Fibroblast of skin of right quadriceps (primary cell): ENCODE measurements at places on chromosomes 16 and 17.

DNA sequence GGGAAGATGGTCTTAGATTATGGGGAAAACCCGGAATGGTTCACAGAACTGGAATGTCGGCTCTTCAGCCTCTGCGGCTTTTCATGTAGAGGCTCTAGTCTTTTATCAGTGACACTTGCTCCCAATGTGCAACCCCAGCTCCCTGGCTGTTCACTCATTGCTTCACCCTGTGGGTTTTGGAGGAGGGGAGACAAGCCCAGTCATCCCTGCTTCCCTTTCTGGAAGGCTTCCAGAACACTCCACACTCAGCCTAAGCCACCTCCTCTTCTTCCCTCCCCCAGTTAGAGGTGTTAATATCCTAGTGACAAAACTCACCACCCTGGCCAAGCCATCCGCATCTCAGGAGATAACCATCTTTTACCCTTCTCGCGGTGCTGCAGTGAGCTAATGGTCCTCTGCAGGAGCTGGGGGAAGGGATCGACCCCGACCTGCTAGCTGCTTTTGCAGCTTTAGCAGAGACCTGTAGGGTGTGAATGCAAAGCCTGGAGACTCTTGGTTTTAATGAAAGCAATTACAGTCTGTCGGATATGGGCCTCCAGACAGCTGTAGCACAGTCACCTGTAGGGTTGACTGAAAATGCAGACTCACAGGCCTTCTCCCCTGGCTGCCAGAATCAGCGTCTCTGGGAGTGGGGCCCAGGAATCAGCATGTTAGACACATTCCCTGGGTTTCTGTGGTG, 24.3 kb upstream of the LASP1NB start:
- DNase-seq, result peak; percentile 99

- no peak for DNase-seq
These were observed 116.3 kb upstream of the MAF start for GRCh38 chr16:79716645-79717332.

- DNase-seq, result no peak
These were observed 4.5 kb downstream of the CBX8 start for GRCh38 chr17:79792341-79792871.

GRCh38 chr17:70355185-70355584, 185.9 kb downstream of the KCNJ2 start:
- DNase-seq, result no peak

DNA sequence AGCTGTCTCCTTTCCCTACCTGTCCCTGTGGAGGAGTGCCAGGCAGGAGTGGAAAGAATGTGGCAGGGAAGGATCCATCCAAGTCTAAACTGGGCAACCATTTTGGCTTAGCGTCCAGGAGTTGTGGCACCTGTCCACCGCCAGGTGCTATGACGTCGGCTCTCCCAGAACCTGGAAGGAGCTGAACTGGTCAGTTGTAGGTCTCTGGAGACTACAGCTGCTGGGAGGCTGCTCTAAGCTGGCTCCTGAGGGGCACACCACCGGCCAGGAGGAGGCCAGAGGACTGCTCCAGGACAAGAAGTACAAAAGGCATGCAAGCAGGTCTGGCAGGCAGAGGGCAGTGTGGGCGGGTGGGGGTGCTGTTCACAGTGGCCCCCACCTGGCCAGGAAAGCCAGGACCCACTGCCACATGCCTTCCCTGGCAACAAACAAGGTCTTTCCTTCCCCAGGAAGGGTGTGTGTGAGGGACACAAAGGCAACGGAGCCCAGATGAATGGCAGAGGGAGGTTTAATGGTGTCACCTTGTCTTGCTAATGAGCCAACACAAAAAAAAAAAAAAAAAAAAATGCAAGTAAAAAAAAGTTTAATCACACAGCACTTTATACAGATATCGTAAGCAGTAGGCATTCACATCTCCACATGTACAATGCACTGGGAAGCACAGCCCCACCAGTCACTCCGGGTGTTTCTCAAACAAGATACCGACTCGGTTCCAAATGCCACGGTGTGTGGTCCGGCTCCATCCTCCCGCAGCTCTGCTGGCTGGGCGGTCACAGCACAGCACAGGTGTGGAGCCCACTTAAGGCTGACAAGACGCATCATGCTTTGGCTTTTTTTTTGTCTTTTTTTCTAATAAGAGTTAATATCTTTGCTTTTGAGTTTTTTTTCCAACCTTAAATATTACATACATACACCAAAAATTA, 4.8 kb downstream of the SPHK1 start:
- DNase-seq, result no peak

- DNase-seq, result no peak
These were observed 8.7 kb downstream of the MMP15 start for GRCh38 chr16:58034128-58034685.

DNA sequence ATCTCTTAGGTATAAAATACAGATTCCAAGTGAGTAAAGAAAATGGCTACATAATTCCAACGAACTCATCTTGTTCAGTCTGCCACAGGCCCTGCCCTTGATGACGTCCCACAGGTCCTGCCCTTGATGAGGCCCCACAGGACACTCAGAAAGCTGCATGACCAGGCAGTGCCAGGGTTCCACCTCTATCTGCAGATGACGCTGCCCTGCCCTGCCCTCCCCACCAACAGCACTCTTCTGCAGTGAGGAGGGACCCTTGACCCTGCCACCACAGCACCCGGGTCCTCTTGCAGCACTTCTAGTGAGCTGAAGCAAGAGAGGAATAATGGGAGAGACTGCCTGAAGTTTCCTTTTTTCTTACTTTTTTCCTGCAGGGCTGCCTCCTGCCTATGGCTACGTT, 118.4 kb downstream of the VPS53 start:
- no peak for DNase-seq

DNA sequence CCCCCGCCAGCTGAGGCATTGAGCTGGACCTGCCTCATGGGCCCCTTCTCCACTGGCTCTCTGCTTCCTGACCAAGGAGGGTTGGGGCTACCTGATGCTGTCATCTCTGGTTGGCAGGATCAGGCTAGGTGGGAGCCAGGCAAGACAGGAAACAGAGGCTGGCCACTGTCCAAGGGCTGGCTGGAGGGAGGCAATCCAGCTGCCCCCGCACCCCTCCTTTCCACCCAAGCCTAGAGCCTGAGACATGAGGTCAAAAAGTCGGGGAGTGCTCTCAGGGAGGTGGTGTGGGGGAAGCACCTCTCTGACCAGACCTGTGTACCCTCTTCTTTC, 14.5 kb downstream of the NGFR start:
- no peak for DNase-seq

DNA sequence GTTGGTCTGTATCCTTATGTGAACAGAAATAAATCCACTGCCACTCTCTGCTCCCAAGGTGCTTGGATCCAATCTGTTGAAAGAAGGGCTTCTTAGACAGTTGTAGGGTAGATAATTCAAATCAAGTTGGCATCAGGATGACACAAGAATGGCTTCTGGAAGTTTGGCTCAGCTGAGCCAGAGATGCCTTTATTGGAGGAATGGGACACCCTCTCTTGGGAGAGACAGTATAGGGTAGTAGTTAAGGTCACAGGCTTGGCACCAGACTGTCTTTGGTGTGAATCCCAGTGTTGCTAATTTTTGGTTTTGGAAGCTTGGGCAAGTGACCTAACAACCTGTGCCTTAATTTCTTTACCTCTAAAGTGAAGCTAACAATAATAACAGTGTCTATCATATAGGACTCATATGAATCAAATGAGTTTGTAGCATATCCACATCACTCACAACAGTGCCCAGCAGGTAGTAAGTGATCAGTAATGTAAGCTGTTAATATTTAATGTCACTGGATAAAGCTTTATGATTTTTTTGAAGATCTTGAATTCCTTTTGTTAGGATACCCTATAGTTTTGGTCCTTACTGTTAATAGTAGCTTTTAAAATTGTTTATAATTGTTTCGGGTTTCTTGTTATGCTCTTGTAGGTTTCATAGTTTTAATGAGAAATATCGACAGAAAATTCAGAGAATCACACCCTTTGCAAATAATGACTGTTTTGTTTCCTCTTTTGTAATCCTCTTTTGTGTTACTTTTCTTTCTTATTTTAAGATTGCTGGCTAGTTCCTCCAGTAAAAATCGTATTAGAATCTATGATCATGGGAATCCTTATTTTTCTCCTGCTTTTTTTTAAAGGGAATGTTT, 19.1 kb downstream of the ZNRF1 start:
- DNase-seq, result no peak

DNA sequence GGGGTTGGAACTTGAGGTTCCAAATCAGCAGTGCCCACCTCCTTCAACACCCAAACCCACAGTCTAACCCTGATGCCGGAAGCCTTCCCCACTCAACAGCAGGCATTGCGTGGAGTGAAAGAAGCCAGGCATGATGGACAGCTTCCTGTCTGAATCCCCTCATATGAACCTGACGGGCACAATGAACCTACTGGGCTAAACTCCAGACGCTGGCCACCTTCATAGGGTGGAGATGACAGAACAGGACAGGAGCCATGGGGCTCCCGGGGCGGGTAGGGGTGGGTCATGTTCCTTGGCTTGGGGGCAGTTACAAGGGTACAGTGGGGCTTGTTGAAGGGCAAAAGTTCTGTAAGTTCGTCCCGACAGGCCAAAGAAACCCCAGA, 460 bp upstream of the HSBP1 start:
- no peak for DNase-seq

DNA sequence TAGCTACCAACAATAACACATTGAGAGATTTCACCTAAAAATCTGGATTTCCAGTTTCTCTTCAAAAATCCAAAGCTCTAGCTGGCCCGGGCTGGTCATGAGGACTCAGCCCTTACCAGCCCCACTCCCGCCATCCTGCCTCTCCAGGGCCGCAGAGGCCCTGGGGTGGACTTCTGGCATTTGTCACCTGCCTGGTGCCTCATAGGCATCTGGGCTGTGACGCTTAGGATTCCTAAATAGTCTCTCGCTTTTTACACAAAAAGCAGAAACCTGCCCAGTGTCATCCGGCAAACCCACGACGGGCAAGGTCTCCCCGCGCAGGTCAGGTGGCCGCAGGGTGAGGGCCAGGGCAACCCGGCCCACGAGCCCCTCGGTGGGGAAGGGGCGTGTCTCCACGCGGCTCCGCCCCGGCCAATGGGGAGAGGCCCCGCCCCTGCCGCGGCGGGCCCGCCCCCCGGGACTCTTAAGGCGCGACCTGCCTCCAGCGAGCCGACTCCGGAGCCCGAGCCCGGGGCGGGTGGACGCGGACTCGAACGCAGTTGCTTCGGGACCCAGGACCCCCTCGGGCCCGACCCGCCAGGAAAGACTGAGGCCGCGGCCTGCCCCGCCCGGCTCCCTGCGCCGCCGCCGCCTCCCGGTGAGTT, at the start of gene VASN:
VASN (plus strand) TSS at position 492 of the 644 bp plus-strand sequence. CDS start 9,030 bp downstream, outside the sequence.
- peak; percentile 77 for DNase-seq

DNA sequence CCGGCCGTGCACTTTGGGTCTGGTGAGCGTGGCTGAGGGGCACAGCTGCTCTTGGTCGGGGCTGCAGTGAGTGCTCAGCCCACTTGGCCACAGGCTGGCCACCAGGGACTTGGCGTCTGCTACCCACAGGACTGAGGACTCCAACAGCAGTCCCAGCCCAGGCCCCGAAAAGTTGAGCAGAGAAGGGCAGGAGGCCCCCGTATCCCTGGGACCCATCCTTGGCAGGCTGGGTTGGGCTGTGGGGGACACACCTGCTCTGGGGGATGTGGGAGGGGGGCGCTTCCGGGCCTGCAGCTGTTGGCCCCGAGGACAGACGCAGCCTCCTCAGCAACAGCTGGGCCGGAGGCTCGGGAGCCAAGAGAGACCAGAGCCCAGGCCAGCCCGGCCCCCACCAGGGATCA, 19.4 kb upstream of the SSTR5 start:
- no peak for DNase-seq

DNA sequence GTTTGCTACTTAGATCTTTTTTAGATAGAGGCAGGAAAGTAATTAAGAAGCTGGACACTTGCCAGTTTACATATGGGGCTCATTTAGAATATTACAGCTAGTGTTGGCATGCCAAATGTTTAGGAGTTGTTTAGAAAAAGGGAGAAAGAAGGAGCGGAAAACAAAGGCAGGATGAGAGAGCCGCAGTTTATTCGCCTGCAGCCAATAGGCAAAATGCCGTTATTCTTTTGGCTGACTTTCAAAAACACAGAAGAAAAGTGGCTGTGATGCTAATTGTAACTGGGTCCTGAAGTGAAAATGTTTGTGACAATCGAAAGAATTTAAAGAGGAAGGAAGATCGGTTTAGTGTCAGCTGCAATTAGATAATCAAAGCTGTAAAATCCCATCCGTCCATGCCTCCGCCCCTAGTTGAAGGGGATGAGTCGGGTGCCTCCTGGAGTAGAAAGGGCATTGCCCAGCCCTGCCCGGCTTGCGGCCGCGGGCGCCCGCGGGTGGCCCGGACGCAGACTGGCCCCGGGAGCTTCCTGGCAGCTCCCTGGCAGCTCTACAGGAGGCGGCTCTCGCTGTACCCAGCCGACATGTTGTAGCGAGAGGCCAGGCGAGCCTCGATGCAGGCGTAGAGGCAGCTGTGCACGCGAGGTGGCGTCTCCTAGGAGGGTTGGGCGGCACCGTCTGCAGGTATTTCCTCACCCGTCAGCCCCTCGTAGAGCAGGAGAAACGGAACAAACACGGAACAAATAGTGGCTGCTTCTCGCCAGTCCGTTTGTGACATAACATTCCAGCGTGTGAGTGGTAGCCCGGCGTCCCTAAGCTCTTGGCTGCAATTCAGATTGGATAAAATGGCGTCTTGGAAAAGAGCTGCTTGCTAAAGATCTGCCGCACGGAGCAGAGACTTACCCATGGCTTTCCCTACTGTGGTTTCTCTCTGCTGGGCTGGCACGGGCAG, 82.2 kb downstream of the TNRC6C start:
- DNase-seq, result peak; percentile 60

DNA sequence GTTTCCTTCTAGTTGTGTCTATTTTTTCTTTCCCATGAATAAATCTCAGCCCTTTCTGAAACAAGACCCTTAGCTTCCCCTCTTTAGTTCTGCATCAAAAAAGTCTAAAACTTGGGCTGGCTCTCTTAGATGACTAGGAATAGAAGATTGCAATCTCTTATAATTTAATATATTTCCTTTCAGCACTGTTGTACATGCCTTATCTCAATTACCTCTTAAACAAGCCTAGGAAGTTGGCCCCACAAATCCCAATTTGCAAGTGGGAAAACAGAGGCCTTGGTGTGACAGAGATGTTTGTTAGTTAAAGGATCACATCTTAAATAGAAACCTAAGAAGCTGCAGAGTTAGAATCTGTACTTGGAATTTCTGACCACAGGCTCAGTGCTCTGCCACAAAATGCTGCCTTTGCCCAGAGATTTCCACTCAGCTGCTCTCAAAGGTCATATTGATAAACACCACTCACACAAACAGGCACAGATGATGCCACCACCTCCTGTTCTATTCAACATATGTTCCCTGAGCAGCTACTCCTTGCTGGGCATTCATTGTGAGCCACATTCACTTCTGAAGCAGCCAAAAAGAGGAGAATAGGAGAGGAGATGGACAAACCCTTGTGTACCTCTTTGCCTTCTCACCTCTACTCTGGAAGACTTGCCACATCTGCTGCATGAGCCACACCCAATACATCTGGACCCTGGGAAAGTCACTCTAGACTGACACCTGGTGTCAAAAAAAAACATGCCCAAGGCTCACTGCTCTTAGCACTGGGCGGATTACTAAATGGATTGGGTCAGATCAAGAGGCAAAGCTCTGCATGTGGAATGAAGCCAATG, 5.5 kb downstream of the CCDC182 start:
- no peak for DNase-seq

- DNase-seq, result peak; percentile 63
These were observed 17.1 kb downstream of the C16orf74 start for GRCh38 chr16:85733839-85734170.
